ENCODE measurements at places on chromosomes 2 and 18.

DNA sequence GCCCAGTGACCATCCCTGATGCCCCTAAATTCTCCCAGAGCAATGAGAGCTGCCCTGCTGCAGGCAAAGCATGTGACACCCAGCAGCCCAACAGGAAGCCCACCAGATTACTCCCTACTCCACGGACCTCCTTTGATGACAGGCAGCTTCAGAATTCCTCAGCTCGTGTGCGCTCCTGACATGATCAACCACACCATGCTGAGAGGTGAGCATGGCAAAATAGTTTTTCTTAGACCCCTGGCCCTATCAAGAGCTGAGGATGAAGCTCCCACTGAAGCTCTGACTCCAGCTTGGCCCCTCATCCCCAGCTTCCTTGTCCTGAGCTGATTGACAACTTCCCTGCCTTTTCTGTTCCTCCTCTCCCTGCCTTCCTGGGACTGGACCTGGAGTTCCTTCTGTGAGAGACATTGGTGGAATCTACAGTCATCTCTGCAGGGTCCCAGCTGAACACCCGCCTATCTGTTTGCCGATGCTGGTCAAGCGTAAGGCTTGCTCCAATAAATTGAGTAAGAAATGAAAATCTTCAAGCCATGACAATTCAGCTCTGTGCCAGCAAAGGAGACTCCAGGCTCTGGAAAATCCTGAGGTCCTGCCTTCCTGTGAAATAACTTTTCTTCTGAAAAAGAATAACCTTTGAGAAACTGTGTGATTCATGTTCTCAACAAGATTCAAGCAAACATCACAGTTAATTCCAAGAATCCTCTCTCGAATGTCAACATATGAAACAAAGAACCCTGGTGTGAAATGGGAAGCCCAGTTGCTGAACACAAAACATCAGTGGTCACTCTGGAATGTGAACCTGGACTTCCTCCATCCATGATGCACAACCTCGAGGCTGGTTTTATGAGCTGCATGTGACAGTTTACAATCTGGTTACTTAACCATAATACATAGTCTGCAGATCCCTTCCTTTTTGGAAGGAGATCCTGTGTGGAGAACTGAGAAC, 201.1 kb downstream of the SPP2 start:
- peak; percentile 7 for DNase-seq

- DNase-seq: no peak
Measured at GRCh38 chr2:69469784-69470183, 32.5 kb upstream of the NFU1 start.

GRCh38 chr2:101435001-101435862, 39.7 kb downstream of the RFX8 start:
- no peak for DNase-seq

DNA sequence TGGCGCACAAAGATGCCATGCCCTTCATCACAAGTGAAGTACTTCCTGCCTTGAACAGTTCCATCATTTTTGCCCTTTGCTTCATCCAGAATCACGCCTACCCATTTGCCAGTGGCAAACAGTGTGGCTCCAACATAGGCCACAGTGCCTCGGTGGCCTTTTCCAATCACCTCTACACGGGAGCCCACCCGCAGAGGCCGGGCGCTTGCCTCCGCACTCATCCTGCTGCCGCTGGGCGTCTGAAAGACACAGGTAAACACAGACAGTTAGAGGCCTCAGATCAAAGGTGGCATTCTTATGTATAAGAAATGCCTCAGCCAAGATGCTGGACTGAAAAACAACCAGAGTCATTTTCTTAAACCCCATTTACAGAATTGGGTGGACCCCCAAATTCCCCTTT, 2.1 kb downstream of the DCTN1 start:
- no peak for DNase-seq

- DNase-seq: no peak
Measured at GRCh38 chr2:201872591-201872990, 66.3 kb downstream of the CDK15 start.

DNA sequence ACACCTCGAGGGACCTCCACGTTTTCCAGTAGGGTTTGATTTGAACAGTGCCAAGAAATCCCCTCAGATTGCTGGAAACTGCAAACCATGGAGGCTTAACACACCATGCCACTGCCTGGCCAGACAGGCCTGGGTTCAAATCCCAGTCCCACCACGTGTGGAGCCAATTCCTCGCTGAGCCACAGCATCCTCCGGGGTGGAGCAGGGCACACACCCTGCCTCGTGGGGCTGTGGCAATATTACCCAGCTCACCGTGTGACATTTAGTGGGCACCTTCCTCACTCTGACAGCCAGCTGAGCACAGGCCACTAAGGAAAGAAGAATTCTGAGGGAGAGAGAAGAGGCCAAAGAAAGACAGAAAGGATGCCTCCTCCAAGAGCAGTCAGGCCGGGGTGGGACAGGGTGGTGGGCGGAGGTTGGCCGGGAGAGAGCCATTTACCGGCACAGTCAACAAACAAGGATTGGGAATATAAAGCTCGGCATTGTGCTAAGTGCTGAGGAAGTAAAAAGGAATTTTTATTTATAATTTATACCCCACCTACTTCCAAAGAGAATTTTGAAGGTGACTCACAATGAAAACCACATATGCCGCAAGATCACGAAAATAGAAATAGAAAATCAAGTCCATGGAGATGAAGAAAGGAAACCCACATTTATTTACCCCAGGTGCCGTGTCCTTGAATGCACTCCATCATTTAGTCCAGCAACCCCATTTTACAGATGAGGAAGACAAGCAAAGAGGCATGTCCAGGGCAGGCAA, 111.5 kb downstream of the MCFD2 start:
- DNase-seq: no peak

DNA sequence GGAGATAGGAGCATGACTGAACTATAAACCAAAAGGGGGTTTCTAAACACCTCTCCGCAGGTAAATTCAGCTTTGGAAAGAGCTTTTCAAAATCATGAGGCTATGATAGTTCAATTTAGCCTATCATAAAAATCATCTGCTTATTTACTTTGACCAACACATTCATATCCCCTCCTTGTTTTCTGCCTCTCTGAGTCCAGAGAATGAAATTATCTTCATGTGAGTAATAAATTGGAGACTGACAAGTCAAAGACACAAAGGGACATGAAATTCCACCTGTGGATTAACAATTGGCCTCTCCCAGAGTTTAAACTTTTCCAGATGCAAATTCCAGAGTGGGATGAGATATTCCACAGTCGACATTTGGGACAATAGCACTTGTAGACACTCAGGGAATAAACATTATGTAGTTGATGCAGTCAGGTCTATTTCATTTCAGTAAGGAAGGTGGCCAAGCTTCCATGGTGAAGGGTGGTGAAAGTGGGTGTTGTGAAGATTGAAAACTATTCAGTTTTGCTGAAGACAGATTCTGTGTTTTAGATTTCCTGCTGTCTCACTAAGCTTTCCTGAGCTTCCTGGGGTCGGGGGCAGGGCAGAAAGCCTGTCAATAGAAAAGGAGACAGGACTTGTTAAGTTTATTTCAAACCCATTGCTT, 84.7 kb downstream of the CDC42EP3 start:
- no peak for DNase-seq

- DNase-seq: no peak
Measured at GRCh38 chr18:44778788-44779187, 98.1 kb downstream of the SETBP1 start.

DNA sequence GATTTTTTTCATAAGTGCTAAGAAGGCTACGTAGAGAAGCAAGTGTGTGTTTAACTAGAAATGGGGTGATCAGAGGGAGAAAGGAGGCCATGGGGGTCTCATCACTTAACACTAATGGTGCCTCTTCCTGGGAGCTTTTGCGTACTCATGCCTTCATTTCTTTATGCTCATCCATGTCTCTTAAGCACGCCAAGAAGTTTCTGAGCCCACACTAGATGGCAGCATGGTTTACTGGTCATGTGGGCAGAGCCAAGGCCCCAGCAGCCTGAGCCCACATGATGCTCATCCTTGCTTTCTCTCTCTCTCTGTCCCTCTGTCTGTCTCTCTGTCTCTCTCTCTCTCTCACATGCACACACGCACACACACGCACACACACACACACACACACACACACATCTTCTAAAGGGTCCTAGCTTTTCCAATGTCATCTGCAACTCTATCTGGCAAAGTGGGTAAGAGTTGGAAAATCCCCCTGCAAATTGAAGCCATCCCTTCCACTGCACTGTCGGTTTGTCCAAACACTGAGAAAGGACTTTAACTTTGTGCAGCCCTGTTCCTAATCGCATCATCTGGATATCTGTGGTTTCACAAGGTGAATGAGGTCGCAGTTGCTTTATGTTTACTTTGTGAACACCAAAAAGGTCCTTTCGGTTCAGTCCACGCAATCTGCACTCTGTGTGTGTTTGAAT, 137.1 kb upstream of the CCDC68 start:
- DNase-seq: peak; percentile 10

- no peak for DNase-seq
Measured at GRCh38 chr2:237422309-237422708, 8.3 kb upstream of the COL6A3 start.

GRCh38 chr2:137357634-137358033, 592.3 kb downstream of the THSD7B start:
- DNase-seq: no peak

DNA sequence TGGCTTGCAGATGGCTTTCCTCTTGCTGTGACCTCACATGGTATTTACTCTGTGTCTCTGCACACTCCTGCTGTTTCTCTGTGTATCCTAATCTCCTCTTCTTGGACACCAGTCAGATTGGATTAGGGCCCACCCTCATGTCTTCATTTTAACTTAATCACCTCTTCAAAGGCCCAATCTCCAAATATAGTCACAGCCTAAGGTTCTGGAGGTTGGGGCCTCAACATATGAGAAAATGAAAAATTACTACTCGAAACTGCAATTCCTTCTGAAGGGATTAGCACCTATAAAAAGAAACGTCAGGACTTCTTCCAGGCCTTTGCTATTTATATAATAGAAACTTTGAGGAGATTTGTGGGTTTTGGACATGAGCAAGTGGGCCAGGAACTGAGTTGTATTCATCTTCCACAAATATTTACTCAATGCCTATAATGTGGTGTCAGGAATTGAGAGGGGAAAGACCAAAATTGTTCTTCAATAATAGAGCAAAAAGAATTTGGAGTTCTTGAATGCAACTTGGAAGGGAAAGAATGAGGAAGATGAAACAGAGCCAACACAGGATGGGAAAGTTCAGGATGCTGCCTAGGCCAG, 270.0 kb upstream of the FN1 start:
- DNase-seq: no peak

DNA sequence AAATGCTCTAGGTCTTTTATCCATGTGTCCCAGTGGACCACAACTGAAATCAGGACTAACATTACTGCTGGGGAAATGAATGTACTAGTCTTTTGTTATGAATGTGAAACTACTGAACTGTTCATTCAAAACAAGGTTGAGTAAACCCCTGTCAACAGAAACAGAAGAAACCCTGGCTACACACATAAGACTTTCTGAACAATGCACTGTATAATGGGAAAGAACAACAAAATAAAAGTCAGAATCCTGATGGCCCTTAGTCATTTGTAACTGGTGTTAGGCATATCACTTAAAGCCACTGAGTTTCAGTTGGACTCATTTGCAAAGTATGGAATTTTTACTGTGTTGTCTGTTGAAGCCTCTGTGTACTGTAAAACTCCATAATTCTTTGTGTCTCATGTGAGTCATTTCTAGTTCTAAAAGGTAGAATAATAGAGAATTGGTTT, 77.0 kb upstream of the UBXN4 start:
- DNase-seq: peak; percentile 6

- DNase-seq: no peak
Measured at GRCh38 chr18:48066225-48066652, 135.8 kb upstream of the SMAD2 start.

- DNase-seq: no peak
Measured at GRCh38 chr2:16719485-16719808, 53.8 kb upstream of the CYRIA start.

All from suppressor macrophage treated with lipopolysaccharide for 4 hours (primary cell).